ENCODE measurements at places on chromosomes 2 and 18.
A peak's percentile ranks its signal among the peaks of the same experiment; 100 is the strongest.

DNA sequence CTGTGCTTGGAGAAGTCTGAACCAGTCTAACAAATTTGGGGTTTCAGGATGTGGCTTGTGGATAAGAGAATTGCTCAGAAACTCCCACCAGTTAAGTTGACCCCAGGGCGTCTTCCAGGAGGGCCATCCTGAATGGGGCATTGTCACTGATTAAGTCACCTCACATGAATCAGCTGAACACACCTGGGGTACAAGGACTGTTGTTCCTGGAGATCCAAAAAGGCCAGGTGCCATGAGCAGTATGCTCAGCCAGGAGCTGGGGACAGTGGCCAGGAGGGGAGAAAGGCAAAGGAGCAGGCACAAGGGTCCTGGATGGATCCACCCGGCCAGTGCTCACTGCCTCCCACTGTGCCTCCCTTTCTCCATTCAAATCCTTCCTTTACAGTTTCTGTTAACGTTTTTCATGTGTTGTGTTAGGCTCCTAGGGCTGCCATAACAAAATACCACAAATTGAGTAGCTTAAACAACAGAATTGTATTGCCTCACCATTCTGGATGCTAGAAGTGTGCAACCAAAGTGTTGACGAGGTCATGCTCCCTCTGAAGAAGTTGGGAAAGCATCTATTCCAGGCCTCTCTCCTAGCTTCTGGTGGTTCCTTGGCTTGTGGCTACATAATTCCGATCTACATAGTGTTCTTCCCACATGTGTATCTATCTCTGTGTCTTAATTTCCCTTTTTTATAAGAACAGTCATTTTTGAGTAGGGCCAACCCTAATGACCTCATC lies 33.4 kb downstream of the TRABD2A start:
- DNase-seq, result peak; percentile 20

- no peak for DNase-seq
Observed at GRCh38 chr2:69030800-69031428, 17.9 kb downstream of the ANTXR1 start.

DNA sequence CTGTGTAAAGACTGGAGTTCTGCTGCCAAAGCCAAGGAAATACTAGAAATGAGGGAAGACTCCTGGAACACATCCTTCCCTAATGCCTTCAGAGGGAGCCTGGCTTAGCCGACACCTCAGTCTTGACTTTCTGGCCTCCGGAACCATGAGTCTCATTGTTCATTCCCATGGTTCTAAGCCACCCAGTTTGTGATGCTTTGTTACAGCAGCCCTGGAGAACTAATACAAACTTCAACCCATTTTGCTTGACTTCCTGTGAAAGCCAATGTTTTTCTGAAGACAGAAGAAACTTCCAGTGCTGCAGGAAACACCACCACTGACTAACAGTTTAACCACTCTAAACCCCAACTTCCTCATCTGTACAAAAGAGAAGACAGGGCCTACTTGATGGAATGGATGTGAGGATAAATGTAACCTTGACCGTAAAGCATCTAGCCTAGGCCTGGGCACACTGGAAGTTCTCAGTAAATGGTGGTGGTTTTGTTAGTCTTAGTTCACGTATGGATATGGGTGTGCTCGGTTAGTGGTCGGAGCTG lies 85.9 kb upstream of the RFX8 start:
- DNase-seq, result no peak

GRCh38 chr2:5473635-5474034 lies 218.5 kb upstream of the SOX11 start:
- no peak for DNase-seq

GRCh38 chr18:23340661-23341060 lies 112.4 kb upstream of the RIOK3 start:
- no peak for DNase-seq

- no peak for DNase-seq
Observed at GRCh38 chr2:16578081-16578480, 87.6 kb downstream of the CYRIA start.

GRCh38 chr2:235170016-235170415 lies 218.2 kb downstream of the SH3BP4 start:
- DNase-seq, result no peak

DNA sequence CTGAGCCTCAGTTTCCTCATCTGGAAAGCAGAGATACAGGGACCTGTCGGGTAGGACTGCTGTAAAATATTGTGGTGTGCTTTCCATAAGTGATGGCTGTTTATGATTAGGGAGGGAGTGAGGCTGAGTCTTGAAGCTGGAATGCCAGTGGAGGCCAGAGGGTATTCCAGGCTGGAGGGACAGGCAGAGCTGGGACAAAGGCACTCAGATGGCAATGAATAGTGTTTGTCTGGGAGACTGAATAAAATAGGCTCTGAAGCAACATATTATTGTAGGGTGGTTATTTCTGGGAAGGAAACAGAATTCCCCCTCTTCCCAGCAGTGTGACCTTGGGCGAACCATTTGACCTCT lies 120.7 kb downstream of the INHBB start:
- no peak for DNase-seq

DNA sequence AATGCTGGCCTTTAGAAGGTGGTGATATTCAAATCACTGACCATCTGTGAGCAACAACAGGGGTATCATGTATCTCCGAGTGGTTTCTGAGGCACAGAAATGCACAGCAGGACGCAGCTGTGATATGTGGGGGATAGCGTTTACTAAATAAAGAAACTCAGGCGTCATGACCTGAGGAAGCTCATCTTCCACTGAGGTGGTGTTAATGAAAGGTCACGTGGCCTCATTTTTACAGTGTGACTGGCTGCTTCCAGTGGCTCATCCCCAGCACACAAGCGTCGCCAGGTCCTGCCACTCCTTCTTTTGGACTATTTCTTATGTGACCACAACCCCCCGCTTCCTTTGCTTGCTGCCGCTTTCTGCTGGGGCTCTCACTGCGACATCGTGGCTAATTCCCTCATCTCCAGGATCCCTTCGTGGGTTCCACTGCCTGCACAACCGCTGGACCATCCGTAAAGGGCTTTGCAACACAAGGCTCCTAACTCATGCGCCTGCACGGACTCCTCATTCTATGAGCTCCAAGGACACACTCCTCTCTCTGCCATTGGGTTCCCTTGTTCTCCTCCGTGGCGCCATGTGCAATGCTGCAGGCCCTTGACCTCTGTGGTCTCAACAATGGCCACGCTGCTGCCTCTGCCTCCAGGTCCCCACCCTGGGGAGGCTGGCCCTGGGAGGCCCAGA lies 109.3 kb downstream of the MBP start:
- DNase-seq, result no peak

DNA sequence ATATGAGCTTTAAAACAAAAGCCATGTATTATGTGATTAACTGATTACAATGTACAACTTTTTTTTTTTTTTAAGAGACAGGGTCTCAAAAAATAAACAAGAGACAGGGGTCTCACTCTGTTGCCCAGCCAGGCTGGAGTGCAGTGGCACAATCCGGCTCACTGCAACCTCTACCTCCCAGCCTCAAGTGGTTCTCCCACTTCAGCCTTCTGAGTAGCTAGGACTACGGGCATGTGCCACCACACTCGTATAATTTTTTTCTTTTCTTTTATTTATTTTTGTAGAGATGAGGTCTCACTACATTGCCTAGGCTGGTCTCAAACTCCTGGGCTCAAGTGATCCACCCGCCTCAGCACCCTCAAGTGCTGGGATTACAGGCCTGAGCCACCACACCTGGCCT lies 103.1 kb downstream of the ATAD2B start:
- no peak for DNase-seq

- no peak for DNase-seq
Observed at GRCh38 chr2:165109915-165110314, 93.9 kb downstream of the SCN3A start.

GRCh38 chr2:124088616-124089015 lies 63.5 kb downstream of the CNTNAP5 start:
- no peak for DNase-seq

GRCh38 chr18:62697636-62698035 lies 17.7 kb upstream of the PHLPP1 start:
- no peak for DNase-seq

DNA sequence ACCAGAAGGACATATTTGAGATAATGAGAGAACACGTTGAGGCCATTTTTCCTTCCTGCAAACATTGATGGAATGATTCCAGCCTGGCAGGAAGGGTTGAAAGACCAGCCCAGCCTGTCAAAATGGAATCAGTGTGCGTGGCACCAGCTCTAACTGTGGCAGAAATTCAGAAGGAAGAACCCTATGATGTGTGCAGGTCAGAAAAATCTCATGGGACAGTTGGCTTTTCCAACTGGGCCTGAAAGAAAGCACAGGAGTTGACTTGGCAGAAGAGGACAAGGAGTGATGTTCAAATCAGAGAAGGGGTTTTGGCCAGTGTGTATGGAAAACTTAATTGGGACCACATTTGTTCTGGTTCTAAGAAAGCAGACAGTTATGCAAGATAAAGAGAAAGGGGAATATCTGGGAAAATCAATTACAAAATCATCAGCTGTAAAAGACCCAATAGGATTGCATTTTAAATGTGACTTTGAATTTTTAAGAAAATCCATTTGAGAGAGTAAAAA lies 192.8 kb upstream of the PID1 start:
- no peak for DNase-seq

- peak; percentile 23 for DNase-seq
Observed at GRCh38 chr2:233714121-233714520, 1.4 kb downstream of the UGT1A5 start.

DNA sequence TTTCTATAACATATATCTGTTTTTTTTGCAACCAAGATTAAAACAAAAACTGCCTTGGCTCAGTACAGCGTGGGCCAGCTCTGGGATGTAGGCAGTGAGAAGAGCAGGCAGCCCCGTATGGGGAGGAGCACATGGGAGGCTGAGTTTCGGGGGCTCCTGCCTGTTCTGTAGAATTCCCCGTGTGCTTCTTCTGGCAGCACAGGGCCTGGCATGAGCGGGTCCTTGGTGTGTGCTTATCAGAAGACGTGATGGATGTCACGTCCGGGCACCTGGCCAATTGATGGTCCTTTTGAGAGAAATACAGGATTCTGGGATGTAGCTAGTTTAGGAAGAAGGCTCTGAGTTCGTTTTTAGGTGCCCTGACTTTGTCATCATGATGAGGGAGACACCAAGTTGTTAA lies 16.2 kb downstream of the IMPA2 start:
- no peak for DNase-seq

- DNase-seq, result no peak
Observed at GRCh38 chr18:13620206-13620672, 106.1 kb downstream of the FAM210A start.

DNA sequence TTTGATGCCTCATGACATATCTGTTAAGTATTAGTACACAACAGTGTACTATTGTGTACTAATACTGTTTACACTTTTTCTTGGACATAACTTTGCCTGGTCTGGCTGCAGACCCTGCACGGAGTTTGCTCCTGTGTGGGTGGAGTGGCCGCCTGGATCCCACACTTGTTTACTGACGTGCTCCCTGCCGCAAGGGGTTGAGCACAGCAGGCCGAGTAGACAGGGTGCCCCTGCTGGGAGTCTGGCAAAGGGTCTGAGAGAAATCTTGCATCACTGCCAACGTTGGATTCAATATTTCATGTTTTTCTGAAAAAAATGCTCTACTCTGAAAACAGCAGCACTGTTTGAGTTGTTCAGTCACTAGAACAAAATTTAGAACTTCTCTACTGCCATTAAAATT lies 59.0 kb downstream of the PDK1 start:
- DNase-seq, result no peak

- no peak for DNase-seq
Observed at GRCh38 chr18:50638884-50639420, 79.1 kb downstream of the MAPK4 start.

DNA sequence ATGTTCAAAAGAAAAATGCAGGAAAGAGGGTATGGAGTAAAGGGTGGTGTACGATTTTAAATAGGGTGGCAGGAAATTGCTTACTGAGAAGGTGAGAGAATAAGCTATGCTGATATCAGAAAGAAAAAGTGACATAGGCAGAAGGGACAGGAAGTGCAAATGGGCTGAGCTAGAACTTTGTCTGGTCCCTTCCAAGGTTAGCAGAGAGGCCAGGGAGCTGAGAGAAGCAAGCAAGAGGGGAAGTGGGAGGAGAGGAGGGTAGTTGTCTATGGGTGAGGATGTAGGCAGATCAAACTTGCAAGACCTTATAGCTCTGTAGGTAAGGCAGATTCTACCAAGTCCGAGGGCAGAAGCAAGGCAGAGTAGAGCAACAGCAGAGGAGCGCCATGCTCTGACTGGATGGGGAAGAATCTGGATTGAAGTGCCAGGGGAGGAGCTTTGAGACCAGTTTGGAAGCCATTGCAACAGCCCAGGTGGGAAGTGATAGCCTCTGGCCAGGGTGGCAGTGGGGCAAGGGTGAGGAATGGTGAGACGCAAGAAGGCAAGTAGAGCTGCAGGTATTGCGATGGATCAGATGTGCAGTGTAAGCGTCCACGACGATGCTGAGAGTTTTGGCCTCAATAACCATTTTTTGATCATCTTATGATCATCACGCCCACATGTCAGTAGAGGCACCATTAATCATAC lies 134.4 kb upstream of the APCDD1 start:
- DNase-seq, result no peak

DNA sequence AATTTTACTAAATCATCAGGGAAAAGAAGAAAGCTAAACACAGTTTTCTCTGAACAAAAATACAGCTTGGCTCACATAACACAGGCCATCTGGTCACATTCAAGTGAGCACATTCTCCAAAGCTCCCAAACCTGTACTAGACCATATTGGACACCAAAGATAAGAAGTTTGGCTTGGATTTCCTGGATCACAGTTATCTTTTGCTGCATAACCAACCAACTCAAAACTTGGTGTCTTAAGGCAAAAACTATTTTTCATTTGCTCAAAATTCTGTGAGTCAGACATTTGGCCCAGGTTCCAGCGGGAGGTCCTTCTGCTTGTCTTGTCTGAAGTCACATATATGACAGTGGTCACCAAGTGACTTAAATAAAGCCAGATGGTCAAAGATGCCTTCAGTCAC lies 83.2 kb downstream of the GYPC start:
- DNase-seq, result no peak

DNA sequence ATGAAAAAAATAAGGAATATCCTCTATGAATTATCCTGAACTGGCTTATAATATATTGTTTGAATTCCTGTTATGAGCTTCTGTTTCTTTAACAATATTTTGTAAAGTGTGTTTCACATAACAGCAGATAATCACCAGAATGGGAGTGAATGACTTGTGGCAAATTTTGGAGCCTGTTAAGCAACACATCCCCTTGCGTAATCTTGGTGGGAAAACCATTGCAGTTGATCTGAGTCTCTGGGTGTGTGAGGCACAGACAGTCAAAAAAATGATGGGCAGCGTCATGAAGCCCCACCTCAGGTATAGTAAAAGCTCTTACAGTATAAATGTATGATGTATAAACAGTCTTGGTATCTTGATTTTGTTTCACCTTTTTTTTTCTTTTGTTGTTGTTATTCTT lies 5.9 kb downstream of the GEN1 start:
- DNase-seq, result no peak

GRCh38 chr2:229855116-229855515 lies 66.7 kb downstream of the TRIP12 start:
- no peak for DNase-seq

GRCh38 chr2:241703032-241703604 lies 1.3 kb downstream of the ING5 start:
- no peak for DNase-seq

Measured in mammary epithelial cell (primary cell).